Choroid plexus epithelial cell (primary cell): ENCODE measurements at places on chromosomes 7 and 10.

DNA sequence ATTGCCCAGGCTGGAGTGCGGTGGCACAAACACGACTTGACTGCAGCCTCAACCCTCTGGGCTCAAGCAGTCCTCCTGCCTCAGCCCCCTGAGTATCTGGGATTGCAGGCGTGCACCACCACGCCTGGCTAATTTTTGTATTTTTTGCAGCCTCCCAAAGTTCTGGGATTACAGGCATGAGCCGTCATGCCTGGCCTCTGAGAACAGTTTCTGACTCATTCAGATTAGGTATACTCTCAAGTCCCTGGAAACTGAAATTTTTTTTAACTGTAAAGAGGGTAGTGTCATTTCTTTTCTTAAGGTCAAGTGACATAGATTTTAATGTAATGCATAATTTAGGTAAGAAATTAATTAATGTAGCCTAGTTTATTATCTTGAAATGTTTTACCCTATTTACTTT is 104.7 kb downstream of the SEPTIN7 start:
- DNase-seq, result peak; percentile 37

- no peak for DNase-seq
Measured at GRCh38 chr7:44914992-44915607, 29.8 kb upstream of the PURB start.

- DNase-seq, result no peak
Measured at GRCh38 chr10:6221971-6222751, 19.4 kb downstream of the PFKFB3 start.

- no peak for DNase-seq
Measured at GRCh38 chr7:46532571-46532970, 611.5 kb upstream of the IGFBP3 start.

- no peak for DNase-seq
Measured at GRCh38 chr7:19235680-19236079, 90.5 kb upstream of the FERD3L start.

DNA sequence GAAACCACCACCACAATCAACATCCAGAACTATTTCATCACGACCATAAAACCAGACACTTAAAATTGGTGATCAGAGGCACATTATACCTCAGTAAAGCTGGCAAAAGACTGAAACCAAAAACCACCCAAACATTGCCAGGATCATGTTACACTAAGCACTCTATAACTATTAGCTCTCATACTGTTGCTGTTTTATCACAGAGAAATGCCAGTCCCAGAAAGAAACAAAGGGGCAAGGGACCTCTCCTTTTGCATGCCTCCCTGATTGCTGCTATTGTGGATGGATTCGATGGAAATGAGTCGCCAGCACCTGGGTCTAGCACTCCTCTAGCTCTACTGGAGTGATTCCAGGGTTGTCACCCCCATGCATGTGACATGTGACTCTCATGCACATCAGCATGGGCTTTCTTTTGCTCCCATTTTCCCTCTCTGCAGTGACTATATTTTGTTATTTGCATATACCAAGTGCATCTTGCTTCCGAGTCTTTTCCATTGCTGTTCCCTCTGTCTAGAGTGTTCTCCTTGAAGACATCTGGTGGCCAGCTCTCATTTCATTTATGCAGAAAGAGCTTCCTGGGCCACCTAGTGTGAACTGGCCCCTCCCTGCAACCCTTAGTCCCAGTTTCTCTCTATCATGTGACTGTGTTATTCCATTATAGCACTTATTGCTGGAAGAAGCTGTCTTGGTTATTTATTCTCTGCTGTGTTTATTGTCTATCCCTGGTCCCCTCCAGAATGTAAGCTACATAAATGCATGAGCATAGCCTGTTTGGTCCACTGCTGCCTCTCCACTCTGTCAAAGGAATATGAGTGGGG is 300.6 kb downstream of the PLXNA4 start:
- no peak for DNase-seq

DNA sequence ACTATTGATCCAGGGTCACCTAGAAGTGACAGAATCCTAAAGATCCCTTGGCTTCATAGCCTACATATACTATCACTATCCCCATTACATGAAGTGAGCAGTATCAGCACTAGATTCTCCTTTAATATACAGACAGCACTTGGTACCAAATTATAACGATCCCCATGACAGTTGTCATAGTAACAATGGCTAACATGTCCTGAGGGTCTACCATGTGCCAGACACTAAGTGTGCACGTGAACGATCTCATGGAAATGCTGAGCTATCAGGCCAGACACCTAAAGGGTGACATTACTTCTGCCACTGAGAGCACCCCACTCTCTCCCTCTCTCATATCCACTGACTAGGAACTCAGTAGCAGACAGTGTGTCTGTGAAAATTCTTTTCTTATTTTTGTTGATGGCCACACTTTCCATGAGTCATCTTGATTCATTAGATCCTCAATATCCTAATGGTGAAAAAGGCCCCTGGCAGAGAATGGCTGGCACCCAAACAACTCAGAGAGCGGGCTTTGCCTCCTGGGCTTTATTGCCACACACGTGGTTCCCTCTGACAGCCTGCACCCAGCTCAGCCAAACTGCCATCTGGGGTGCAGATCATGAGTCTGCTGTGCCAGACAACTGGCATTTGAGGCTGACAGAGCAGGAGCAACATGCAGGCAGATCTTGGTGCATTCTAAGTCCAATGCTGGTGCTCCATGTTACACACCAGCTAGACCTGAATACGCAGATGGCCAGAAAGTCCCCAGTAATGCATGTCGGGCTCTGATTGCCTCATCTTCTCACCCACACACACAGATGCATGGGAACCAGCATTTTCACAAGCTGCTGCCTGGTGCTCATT is 176.3 kb downstream of the DGKI start:
- DNase-seq, result peak; percentile 29

DNA sequence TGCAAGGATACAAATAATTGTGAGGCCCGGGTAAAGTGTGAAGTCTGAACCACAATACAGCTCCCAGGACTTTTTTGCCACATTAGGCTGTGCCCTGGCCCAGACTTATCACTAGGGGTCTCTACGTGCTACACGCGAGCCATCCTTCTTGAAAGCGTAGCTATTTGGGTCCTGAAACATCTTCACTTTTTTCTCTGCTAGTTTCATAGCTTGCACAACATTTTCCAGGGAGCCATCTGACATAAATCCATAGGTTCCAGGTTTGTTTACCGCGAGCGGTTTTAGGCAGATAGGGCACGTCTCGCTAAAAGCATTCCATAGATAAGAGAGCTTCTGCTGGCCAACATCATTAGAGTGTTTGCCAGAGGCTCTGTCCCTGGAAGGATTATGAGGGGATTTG is 226.5 kb downstream of the RPS24 start:
- DNase-seq, result peak; percentile 17

- DNase-seq, result no peak
Measured at GRCh38 chr7:29809533-29810155, 3.3 kb downstream of the WIPF3 start.

DNA sequence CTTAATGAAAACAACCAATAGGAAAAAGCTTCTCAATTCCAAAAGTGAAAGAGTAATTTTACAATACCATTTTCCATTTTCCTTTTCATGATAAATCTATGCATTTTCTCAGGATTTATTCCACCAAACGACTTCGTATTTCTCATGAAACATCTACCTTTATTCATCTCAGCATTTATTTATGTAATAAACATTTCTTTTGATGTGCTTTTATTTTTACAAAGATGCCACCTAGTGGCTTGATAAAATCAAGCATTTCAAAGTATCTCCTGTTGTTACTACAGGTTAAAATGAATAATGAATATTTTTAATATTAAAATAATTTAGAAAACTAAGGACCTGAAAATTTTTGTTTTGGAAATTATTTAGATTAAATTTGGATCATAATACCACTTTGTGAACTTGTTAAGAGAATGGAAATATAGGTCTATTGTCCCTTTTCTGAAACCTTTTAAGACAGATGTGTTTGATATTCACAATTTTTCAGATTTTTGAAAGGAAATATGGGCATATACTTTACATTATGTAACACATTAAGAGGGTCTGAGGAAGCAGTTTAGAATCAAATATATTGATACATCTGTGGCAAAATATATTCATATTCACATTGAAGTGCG is 2.7 kb upstream of the IQUB start:
- peak; percentile 61 for DNase-seq

GRCh38 chr7:144812379-144813283 is 23.2 kb downstream of the TPK1 start:
- no peak for DNase-seq

DNA sequence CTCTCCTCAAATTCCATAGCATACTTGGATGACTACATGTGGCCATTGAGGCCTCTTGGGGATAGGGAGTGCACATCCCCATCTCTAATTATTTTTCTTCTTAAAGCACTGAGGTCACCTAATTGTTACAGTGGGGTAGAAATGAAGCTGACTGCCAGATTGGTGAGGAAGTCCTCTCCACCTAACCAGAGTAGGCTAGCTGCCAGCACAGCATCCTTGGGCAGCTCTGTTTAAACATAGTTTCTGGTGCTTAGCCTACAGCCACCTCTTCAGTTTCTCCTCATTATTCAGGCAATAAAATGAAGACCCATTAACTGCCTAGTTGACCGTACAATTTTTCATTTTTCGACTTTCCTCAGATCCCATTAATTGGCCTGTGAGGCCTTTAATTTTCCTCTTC is 104.6 kb downstream of the MLLT10 start:
- DNase-seq, result no peak

DNA sequence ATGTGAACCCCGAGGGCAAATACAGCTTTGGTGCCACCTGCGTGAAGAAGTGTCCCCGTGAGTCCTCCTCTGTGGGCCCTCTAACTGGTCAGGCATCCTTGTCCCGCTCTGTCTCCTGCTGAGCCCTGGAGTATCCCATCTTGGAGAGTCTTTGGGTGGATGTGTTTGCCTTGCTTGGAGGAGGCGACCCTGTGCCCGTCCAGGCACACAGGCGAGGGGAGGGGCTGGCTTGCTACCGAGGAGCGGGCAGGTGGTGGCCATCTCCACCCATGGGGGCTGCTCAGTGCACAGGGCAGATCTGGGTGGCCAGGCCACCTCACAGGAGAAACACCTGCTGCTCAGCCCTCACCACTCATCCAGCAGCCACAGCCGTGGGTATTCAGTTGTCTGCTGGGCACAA is 135.3 kb downstream of the EGFR start:
- no peak for DNase-seq

DNA sequence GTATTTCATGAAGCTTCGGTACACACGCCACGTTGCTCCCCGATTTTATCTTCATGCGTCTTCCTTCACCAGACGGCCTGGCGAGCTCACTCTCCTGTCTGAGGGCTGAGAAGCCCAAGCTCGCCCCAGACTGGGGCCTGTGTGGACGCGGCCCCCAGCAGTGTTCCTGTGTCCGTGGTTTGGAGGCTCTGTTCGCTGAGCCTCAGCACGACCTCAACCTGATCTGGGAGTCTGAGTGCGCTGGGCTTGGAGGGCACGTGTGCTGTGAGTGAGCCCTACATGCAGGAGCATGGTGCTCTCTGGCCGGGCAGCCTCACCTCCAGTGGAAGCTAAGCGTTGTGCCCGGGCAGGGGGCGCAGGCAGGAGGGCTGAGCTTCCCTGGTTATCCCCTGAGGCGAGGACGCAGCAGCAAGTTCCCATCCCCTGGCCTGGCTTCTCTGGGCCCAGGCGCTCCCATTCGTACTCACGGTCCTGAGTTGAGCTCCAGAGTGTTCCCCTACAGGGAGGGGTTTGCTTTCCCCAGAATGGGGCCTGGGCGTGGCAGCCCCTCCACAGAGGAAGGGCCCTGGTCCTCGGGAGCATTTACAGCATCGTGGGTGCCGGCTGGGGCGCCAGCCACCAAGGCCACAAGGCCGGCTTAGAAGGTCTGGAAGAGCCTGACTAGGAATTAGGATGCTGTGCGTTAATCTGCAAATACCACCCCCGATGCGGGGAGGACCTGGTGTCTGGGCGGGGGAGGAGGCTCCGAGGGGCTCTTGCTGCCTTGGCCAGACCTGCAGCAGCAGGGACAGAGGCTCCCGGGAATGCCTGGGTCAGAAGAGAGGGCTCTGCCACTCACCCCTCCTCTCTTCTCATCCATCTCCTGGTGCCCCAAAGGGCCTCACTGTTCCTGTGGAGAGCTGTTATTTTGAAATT is 400.6 kb downstream of the DNAJB6 start:
- DNase-seq, result no peak

- DNase-seq, result peak; percentile 48
Measured at GRCh38 chr10:132591166-132591971, 53.8 kb downstream of the INPP5A start.

GRCh38 chr10:70753026-70753663 is 32.0 kb downstream of the TBATA start:
- DNase-seq, result no peak

- no peak for DNase-seq
Measured at GRCh38 chr7:44765579-44766415, 17.1 kb downstream of the ZMIZ2 start.
